Activated CD8-positive, alpha-beta T cell treated with anti-CD3 and anti-CD28 coated beads, Interleukin-2, amount 10 ng/mL, durations not matched to agents 7 days and 5 days (primary cell): ENCODE measurements at places on chromosomes 5 and 9. TPM values are rescaled to one million over a fixed set of nuclear protein-coding genes. Genes with fewer than 3 reads are reported as not detected.

Gene MARCOL
- not detected for total RNA-seq

DNA sequence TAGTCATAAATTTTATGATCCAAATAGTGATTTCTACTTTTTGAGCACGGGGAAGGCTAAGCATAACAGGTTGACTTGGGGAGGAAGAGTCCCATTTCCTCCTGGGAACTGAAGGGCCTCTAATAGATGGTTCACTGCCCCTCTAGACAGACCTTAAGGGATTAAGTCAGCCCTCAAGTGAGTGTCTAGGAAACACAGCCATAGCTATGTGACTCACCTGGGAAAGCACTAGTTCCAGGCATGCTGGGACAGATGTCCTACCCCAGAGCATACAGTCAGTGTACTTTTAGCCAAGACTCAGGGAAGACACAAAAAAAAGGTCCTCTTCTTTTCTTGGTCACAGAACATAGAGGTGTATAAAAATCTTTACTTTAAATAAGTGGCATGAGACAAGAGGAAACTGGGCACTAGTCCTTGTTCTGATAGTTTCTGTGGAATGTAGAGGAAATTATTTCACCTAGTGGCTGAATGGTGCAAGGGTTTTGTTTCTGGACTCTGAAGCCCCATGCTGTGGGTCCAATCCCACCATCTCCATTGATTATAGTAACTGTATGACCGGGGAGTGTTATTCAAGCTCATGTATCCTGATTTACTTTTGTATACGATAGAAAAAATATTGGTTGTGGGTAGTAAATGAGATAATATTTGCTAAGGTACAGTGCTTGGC, 86.0 kb downstream of the NREP start:
- no peak overlapping the region for H3K4me3 ChIP-seq
- no peak for DNase-seq
- no peak overlapping the region for H3K27ac ChIP-seq

- H3K27me3 ChIP-seq: peaks cover 7% of the 10 kb centered on the region
- H3K36me3 ChIP-seq: no peaks in the 10 kb centered on the region
- H3K27ac ChIP-seq: no peak overlapping the region
- peaks cover 4% of the 10 kb centered on the region for H3K4me1 ChIP-seq
Measured at GRCh38 chr9:88586452-88586851, 51.5 kb downstream of the NXNL2 start.

DNA sequence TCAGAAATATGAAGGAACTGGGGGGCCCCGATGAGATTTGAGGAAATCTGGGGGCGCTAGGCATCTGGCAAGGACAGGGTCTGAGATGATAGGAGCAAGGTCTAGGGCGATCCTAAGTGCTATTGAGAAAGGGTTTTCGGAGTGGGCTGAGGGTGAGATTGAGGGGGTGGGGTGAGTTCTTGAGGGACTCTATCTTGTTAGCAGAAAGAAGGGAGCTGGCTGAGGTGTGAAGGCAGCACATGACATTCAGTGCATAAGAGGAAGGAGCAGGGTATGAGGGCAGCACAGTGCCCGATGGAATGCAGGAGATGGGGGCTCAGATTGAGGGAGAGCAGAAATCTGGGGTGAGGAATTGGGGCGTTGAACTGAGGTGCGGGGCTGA, 640 bp downstream of the TRIM32 start:
- H3K4me1 ChIP-seq: peaks cover 43% of the 10 kb centered on the region
- H3K27ac ChIP-seq: peak overlapping the region; percentile 80
- peak overlapping the region; percentile 87 for H3K4me3 ChIP-seq
- H3K36me3 ChIP-seq: peaks cover 9% of the 10 kb centered on the region
- DNase-seq: peak; percentile 31
- H3K27me3 ChIP-seq: no peaks in the 10 kb centered on the region

- H3K4me3 ChIP-seq: no peak overlapping the region
- no peak overlapping the region for H3K27ac ChIP-seq
- H3K4me1 ChIP-seq: peaks cover 15% of the 10 kb centered on the region
- no peak for DNase-seq
Measured at GRCh38 chr9:131228988-131229387, 47.3 kb downstream of the FAM78A start.

Gene MSMP
- total RNA-seq: 0.61 TPM

Gene PTGES
- not detected for total RNA-seq

- H3K27me3 ChIP-seq: peaks cover 20% of the 10 kb centered on the region
- H3K4me3 ChIP-seq: no peak within 1 kb of the TSS
- H3K4me1 ChIP-seq: peaks cover 1% of the 10 kb centered on the region
- no peaks in the 10 kb centered on the region for H3K36me3 ChIP-seq
Measured at GRCh38 chr9:136982232-136983051, at the start of gene LCNL1. Gene LCNL1, plus strand, starts transcription at chr9:136982993. Its CDS starts 594 bp downstream, at chr9:136983587.

Gene PLAC8L1
- total RNA-seq: 0.42 TPM

DNA sequence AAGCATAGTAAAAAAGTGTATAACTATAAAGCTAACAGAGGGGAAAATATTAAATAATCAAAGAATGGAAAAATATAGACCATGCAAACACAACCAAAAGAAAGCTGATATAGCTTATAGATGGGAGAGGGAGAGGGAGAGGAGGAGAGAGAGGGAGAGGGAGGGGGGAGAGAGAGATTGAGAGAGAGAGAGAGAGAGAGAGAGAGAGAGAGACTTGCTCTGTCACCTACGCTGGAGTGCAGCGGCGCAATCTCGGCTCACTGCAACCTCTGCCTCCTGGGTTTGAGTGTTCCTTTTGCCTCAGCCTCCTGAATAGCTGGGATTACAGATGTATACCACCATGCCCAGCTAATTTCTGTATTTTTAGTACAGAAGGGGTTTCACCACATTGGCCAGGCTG, 110.6 kb downstream of the RAPGEF6 start:
- peaks cover 29% of the 10 kb centered on the region for H3K4me1 ChIP-seq
- H3K27ac ChIP-seq: no peak overlapping the region
- peaks cover 34% of the 10 kb centered on the region for H3K36me3 ChIP-seq
- DNase-seq: no peak
- no peaks in the 10 kb centered on the region for H3K27me3 ChIP-seq
- H3K4me3 ChIP-seq: no peak overlapping the region

Gene ANKRD20A1
- 1.2 TPM for total RNA-seq

Gene BRINP1
- not detected for total RNA-seq

GRCh38 chr5:177378884-177379883, 5.0 kb upstream of the SLC34A1 start:
- peaks cover 3% of the 10 kb centered on the region for H3K27me3 ChIP-seq
- H3K27ac ChIP-seq: peak overlapping the region; percentile 46
- no peak overlapping the region for H3K4me3 ChIP-seq
- no peak for DNase-seq
- H3K4me1 ChIP-seq: peaks cover 42% of the 10 kb centered on the region

- peak overlapping the region; percentile 55 for H3K4me3 ChIP-seq
- no peaks in the 10 kb centered on the region for H3K27me3 ChIP-seq
- peaks cover 4% of the 10 kb centered on the region for H3K36me3 ChIP-seq
- peaks cover 33% of the 10 kb centered on the region for H3K4me1 ChIP-seq
Measured at GRCh38 chr5:68406767-68407241, 191.2 kb downstream of the PIK3R1 start.

DNA sequence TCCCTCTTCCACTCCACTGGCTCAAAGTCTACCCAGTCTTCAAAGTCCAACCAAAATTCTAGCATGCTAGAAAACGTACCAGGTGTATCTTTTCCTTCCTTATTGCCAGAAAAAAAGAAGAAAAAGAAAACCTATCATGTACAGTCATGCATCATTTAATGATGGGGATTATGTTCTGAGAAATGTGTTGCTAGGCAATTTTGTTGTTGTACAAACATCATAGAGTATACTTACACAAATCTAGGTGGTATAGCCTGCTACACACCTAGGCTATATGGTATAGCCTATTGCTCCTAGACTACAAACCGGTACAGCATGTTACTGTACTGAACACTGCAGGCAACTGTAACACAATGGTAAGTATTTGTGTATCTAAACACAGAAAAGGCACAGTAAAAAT, 104.8 kb downstream of the SREK1 start:
- no peak overlapping the region for H3K27ac ChIP-seq
- H3K4me3 ChIP-seq: no peak overlapping the region
- no peak for DNase-seq
- no peaks in the 10 kb centered on the region for H3K4me1 ChIP-seq

DNA sequence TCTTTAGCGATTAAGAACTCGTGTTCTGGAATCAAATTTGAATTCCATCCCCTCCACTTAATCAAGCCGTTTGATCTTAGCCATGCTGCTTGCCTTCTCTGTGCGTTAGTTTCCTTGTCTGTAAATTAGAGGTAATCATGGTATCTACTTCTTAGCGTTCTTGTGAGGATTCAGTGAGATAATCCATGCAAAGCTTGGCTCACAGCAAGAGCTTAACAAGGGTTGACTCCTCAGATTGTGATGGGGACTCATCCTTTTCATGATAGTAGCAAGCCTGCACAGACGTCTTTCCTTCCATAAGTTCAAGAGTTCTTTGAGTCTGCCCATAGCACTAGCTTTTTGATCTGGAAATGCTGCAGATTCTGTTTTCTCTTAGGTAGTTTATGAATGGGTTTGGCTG, 72.8 kb downstream of the TRIO start:
- no peaks in the 10 kb centered on the region for H3K36me3 ChIP-seq
- H3K4me3 ChIP-seq: no peak overlapping the region
- no peaks in the 10 kb centered on the region for H3K4me1 ChIP-seq
- no peak overlapping the region for H3K27ac ChIP-seq

Gene FAM153A
- total RNA-seq: 14.3 TPM

GRCh38 chr9:121362813-121363621, 7.0 kb downstream of the STOM start:
- H3K4me3 ChIP-seq: no peak overlapping the region
- H3K27ac ChIP-seq: no peak overlapping the region
- no peak for DNase-seq
- no peaks in the 10 kb centered on the region for H3K27me3 ChIP-seq
- H3K4me1 ChIP-seq: peaks cover 74% of the 10 kb centered on the region

DNA sequence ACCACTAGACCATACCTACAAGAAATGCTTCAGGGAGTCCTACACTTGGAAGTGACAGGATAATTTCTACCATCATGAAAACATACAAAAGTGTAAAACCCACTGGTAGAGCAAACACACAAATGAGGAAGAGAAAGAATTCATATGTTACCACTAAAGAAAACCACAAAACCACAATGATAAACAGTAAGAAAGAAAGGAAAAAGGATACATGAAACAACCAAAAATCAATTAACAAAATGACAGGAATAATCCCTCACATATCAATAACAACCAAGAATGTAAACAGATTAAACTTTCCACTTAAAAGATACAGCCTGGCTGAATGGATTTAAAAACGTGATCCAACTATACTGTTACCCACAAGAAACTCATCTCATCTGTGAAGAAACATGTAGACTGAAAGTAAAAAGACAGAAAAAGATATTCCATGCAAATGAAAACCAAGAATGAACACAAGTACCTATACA, 83.4 kb downstream of the LPAR1 start:
- no peak overlapping the region for H3K4me3 ChIP-seq
- H3K27ac ChIP-seq: no peak overlapping the region
- no peaks in the 10 kb centered on the region for H3K27me3 ChIP-seq
- H3K36me3 ChIP-seq: no peaks in the 10 kb centered on the region

DNA sequence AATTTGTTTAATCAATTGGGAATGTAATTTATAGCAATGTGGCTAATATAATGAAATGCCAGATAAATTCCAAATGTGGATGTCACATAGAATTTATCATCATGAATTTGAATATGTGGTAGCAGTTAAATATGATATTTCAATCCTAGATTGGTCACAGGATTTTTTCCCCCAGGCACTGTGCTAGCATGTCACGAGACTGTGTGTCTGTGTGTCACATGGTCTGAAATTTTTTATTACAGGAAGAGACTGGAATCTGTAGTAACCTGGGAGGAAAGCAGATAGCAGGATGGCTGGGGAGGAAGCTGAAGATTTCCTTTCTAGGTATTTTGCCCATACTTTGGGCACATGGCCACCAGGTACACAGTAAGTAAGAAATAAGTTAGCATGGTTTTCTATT, 35.4 kb upstream of the MSH3 start:
- H3K36me3 ChIP-seq: peaks cover 32% of the 10 kb centered on the region
- no peak overlapping the region for H3K27ac ChIP-seq
- peaks cover 13% of the 10 kb centered on the region for H3K4me1 ChIP-seq
- H3K27me3 ChIP-seq: no peaks in the 10 kb centered on the region
- no peak for DNase-seq
- no peak overlapping the region for H3K4me3 ChIP-seq

DNA sequence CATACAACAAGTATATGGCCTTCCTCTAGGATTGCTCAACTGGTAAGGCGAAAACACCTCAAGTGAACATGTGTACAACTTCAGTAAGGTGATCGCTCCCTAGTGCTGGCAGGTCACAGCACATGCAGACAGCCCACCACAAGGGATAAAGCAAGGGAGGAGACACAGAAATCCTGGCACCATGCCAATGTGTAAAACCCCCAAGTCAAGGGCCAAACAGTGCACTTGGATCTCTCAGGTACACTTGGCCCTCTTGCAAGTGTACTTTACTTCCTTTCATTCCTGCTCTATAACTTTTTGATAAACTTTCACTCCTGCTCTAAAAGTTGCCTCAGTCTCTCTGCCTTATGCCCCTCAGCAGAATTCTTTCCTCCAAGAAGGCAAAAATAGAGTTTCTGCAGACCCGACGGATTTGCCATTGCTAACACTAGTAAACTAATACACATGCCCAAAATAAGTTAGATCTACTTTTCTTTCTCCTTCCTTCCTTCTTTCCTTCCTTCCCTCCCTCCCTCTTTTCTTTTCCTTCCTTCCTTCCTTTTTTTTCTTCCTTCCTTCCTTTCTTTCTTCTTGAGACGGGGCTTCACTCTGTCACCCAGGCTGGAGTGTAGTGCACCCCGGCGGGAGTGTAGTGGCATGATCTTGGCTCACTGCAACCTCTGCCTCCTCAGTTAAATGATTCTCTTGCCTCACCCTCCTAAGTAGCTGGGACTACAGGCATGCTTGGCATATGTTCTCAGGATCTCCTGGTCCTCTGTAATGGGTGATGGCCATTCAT, 6.8 kb upstream of the LNPEP start:
- H3K27ac ChIP-seq: no peak overlapping the region
- no peak for DNase-seq
- peaks cover 49% of the 10 kb centered on the region for H3K4me1 ChIP-seq
- H3K4me3 ChIP-seq: no peak overlapping the region
- no peaks in the 10 kb centered on the region for H3K27me3 ChIP-seq

Gene ANKRD18A
- total RNA-seq: 0.08 TPM

Gene TMEM252
- not detected for total RNA-seq

Gene CTXN3
- total RNA-seq: not detected

- H3K4me1 ChIP-seq: no peaks in the 10 kb centered on the region
- H3K27me3 ChIP-seq: no peaks in the 10 kb centered on the region
- H3K36me3 ChIP-seq: no peaks in the 10 kb centered on the region
- H3K27ac ChIP-seq: no peak overlapping the region
- no peak for DNase-seq
- H3K4me3 ChIP-seq: no peak overlapping the region
Measured at GRCh38 chr5:89246864-89247263, 363.9 kb upstream of the MEF2C start.

- no peak for DNase-seq
- H3K4me1 ChIP-seq: no peaks in the 10 kb centered on the region
- no peaks in the 10 kb centered on the region for H3K27me3 ChIP-seq
- no peaks in the 10 kb centered on the region for H3K36me3 ChIP-seq
Measured at GRCh38 chr5:120518581-120518980, 54.5 kb downstream of the PRR16 start.

Gene COL15A1
- total RNA-seq: 0.76 TPM
